ENCODE measurements at places on chromosomes 3 and 15.
A peak's percentile ranks its signal among the peaks of the same experiment; 100 is the strongest.

DNA sequence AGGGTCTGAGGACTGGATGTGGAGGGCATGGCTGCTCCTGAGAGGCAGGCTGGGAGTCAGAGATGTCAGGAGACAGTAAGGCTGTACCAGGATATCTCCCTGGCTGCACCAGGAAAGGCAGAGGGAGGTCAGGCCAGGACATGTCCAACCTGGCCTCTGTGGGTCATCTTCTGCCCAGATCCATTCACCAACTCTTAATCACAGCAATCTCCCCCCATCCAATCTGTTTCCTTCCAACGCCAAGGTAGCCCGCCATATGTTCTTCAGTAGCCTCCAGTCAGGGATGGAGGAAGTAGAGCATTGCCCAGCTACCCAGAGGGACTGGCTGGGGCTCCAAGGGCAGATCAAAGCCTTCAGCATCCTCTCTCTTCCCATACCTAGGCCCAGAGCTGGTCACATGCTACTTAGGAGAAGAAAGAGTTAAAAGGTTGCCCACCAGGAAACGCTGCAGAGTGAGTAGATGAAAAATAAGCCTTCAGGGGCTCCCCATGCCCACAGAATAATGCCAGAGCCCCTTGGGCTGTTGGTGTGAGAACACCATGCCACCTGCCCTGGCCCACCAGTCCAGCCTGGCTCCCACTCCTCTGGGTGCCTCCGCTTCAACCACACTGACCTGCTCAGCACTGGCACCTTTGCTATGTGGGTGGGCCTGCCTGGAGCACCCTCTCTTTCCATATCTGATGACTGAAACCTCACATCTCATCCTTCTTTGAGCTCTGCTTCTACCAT, 176.8 kb downstream of the MEGF11 start:
- no peak for DNase-seq

- DNase-seq: no peak
Measured at GRCh38 chr15:55008421-55008820, 188.3 kb downstream of the RSL24D1 start.

DNA sequence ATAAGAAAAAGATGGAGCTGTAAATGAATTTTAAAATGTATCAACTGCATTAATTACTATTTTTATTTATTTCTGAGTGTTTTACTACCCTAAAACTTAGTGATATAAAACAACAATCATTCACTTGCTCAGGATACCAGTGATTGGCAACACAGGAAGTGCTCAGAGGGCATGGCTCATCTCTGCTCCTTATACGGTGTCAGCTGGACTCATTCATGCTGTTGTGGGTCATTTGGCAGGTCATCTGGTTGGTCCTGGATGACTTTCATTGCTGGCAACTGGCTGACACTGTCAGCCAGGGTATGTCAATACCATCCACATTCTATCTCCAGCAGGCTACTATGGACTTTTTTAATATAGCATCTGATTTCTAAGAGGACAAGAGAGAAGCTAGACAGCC, 689.6 kb upstream of the NECTIN3 start:
- no peak for DNase-seq

DNA sequence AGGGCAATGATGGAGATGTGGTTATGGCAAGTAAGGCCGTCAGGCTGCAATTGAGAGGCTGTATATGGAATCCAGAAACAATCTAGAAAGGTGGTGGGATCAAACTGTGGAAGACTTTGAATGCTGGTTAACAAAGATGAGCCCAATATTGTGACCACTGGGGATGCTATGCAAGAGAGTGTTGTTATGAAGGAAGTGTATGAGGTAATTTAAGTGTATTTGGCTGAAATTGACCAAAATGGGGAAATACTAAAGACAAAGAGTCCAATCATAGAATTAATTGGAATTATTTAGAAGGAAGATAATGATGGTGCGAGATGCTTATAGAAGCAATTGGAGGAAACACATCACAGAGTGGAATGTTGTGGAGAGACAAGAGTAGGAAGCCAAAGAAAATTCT, 24.5 kb downstream of the BTLA start:
- no peak for DNase-seq

DNA sequence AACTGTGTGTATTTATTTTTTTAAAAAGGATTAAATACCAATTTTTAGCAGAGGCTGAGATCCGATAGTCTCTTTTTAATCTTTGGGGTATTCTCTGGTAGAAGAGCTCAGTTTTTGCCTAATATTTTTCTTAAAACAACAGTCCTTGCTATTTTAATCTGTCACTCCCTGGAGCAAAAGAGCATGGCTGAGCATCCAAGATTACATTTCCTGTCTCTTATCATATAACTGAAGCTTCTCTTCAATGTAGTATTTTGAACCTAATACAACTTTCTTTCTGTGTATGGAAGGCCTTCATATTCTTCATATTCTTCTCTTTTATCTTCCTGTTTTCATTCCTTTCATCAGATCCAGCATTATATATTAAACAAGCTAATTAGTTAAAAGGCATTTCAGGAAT, 293.7 kb downstream of the NSUN3 start:
- DNase-seq: no peak

GRCh38 chr15:43352693-43353382, 18.0 kb downstream of the ZSCAN29 start:
- peak; percentile 63 for DNase-seq

GRCh38 chr15:25825207-25825606, 37.9 kb downstream of the ATP10A start:
- DNase-seq: no peak

DNA sequence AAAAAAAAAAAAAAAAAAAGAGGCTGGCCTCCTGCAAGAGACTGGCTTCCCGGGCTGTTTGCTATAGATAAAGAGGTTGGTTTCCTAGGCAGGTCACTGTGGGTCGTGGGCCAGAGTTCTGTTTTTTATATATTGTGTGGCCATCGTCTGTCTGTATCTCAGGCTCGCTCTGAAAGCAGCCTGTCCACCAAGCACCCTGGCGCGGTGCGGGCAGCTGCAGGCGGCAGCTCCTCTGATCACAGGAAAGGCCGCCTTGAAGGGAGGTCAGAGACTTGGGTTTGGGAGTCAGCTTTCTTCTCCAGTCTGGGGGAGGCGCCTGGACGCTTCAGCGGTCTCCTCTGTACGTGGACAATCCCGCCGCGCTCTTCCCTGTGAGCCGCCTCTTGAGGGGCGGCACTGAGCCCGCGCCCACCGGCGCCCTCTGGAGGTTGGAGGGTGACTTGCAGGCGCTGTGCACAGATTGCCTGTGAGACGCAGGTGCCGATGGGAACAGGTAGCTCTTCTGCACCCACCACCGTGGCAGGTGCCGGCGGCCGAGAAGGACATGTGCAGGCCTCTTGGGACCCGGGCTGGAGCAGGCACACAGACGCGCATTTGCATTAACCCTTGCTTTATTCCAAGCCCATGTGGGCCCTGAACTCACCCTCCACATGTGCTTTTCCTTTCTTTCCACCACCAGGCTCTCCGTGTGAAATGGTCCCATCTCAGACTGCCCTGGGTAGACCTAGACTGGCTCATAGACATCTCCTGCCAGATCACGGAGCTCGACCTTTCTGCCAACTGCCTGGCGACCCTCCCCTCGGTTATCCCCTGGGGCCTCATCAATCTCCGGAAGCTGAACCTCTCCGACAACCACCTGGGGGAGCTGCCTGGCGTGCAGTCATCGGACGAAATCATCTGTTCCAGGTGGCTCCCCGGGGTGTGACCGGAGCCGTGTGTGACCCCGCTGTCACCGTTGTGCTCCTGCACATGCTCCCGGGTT, 89.3 kb downstream of the LRRK1 start:
- DNase-seq: peak; percentile 9

GRCh38 chr15:82972990-82973389, 13.0 kb upstream of the RAMAC start:
- no peak for DNase-seq

- DNase-seq: peak; percentile 74
Measured at GRCh38 chr3:39104961-39105686, 2.3 kb downstream of the GORASP1 start.

DNA sequence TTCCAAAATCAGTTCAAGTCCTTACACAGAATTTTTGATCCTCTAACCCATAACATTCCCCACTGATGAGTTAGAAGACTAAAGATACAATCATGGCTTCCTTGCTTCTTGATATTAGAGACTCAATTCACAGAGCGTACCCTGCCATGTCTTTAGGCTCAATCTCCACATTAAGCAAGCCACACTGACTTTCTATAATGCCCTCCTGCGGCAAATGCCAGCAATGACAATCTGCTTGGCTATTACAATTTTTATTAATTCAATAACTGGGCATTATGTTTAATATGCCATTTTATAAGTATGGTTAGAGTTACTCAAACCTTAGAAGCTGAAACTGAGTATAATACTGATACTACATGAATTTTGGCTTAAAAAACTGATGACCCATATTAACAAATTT, 479.7 kb upstream of the NR2F2 start:
- DNase-seq: no peak

GRCh38 chr3:173706630-173707029, 309.1 kb downstream of the NLGN1 start:
- DNase-seq: no peak

DNA sequence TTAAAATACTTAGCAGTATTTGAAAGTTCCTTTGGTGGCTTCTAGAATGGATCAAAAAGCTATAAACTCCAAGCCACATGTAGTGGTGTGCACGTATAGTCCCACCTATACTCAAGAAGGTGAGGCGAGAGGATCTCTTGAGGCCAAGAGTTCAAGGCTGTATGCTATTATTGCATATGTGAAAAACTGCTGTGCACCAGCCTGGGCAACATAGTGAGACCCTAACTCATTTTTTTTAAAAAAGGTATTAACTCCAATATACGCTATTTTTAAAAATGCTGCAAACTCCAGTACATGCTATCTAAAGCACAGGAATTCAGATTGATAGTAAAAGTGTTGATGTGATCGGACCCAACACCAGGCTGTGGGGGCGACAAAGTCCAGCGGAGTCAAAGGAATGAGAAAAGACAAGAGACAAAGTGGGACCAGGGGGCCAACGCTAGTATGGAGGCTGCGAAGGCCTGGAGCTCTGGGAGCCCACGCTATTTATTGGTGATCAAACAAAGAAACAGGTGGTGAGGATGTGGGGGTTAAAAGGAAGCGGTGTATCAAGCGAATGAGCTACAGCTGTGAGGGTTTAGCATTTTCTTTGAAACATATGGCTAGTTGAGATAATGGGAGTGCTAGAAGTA, 66.6 kb downstream of the ARIH1 start:
- DNase-seq: no peak

DNA sequence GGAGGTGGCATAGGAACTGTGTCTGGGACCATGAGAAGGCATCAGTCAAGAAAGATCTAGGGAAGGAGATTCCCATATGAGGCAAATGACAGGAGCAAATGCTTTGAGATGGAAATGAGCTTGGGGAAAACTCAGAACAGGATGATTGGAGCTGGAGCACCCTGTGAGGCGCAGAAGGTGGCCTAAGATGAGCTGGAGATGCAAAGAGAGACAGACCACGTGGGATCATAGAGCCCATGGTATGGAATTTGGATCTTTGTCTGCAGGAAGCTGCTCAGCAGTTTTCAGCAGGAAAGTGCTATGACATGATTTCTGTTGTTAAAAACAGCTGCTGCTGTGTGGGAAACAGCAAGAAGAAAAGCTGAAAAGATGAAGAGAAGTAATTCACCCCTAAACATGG, 310.6 kb downstream of the MAGI1 start:
- DNase-seq: no peak

DNA sequence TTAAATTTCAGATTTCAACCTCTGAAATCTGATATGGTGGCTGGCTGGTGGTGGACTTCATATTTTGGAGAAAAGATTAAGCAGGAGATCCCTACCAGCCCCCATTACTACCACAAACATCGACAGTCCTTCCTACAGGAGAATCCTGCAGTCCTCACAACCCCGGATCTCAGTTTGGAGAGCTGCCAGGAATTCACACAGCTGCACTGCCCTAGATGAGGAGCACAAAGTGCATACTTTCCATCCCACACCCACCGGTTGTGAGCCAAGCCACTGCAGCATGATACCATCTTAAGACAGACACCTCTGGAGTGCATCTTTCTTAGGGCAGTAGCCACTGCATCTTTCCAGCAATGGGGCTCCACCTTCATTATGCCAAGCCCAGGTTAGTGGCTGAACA, 185.5 kb upstream of the GPR149 start:
- DNase-seq: peak; percentile 36

DNA sequence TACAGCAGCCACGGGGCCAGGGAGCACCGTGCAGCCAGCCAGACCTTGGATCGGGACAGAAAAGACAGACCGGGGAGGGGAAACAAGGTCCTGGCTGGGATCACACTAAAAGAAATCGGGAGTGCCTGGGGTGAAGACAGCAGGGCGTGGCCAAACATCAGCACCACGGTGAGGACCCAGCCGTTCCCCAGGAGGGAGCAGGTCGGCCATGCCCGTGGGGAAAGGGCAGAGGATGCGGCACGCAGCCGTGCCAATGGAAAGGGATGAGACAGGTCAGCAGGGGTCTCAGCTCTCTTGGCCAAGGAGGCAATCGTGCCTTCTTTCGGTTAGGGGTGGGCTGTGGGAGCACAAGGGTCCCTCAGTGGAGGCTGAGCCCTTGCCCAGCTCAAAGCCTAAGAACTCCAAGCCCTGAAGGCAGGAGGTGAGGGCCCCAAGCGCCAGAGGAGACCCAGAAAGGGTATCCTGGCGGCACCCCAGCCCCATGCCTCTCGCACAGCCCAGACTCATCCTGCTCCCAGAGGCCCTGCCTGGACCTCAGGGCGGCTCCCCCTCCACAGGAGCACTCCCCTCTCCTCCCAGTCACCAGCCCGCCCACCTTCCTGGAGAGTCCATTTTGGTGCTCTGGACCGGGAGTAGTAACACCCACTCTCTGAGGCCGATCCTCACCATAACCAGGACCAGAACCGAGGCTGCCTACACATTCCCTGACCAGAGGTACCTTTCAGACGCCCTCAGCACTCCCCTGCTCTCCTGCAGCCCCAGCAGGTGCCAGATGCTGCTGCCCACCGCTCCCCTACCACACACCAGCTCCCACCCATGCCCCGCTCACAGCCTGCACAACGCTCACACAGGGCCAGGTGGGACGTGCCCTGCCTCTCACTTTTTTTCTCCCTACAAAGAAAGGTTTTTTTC, 23.2 kb upstream of the OCA2 start:
- DNase-seq: no peak

Data from myocyte (in vitro differentiated cells).